ENCODE measurements at places on chromosomes 16 and 17.
A peak's percentile ranks its signal among the peaks of the same experiment; 100 is the strongest.

- peak; percentile 80 for DNase-seq
Observed at GRCh38 chr16:1610071-1610898, 1.6 kb downstream of the IFT140 start.

DNA sequence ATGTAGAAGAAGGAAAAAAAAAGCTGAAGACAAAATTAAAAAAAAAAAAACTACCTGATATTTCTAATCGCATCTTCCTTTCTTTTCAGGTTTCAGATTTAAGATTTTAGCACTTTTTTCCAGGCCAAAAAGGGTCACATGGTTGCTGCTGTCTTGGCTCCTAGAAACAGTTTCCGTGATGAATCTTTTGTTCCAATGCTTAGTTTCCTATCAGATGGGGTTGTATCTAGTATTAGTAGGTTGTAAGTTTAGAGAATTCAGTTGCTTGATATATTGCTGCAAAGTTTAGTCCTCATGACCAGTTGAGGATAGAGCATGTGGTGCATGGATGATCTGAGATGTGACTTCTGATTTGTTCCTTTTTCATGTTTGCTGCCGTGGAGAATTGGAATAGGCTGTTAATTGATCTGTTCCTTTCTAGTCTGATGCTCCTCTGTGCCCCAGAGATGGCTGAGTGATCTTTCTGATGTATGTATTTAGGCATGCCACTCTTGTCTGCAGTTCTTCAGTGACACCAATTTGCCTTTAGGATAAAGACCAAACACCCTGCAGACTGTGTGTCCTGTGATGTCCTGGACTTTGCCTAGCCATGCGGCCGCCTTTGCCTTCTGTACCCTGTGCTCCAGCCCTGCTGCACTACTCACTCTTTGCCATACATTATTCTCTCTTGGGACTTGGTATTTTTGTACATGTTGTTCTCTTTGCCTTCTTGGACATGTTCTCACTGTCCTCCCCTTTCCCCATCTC lies 94.0 kb downstream of the MRTFB start:
- DNase-seq: no peak

GRCh38 chr17:17082878-17083277 lies 40.6 kb downstream of the MPRIP start:
- DNase-seq: no peak

DNA sequence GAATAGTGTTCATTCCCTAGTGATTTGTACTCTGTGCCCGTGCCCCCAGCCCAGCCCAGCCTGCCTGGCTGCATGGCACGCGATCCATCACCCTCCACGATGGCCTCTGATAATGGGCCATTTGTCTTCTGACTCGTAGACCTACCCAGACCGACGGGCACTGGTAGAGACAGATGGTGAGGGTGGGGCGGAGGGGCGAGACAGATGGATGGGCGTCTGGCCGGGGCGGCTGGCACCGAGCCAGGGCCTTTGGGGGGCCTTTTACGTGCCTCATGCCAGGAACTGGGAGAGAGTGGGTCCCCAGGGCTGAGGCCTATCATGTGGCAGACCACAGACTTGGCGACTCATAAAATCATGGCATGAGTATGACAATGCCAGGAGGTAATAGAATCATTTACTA lies 25.4 kb downstream of the CRHR1 start:
- no peak for DNase-seq

DNA sequence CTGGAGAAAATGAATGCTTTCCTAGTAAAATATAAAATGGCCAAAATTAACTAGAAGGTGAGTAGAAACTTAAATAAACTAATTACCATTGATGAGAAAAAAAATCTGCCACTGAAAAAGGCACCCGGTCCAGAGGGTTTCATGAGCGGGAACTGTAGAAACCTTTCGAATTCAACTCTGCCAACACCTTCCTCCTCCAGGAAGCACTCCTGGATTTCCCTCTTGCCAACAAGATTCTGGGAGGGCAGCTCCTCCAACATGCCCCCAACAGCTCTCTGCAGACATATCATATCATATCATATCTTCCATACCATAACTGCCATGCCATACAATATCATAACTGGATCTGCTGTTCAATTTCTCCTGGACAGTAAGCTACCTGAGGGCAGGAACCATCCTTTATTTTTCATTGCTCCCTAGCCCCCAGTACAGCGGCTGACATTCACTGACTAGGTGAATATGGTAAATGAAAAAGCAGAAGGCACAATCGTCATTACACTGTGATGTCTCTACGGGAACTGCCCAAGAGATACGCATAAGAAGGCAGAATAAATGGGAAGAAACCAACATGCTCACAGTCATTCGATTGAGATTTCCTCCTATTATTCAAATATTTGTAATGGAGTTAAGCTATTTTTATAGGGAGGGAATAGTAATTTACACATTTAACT lies 9.2 kb downstream of the ARHGAP27 start:
- DNase-seq: no peak

GRCh38 chr17:42561897-42562387 lies at the start of gene COASY:
Gene COASY, plus strand, starts transcription at chr17:42562148. Its CDS starts 475 bp downstream, at chr17:42562623.
- DNase-seq: peak; percentile 61

GRCh38 chr17:5485270-5486205 lies at the start of gene DERL2:
Gene DERL2, minus strand, starts transcription at chr17:5486178. Its CDS starts 17 bp downstream, at chr17:5486161.
- DNase-seq: no peak

- no peak for DNase-seq
Observed at GRCh38 chr17:56290802-56291118, 137.5 kb downstream of the ANKFN1 start.

- no peak for DNase-seq
Observed at GRCh38 chr16:82660966-82661365, 34.2 kb downstream of the CDH13 start.

- DNase-seq: peak; percentile 15
Observed at GRCh38 chr16:28873543-28874201, 4.6 kb upstream of the ATP2A1 start.

- DNase-seq: no peak
Observed at GRCh38 chr16:79628988-79629387, 28.5 kb upstream of the MAF start.

DNA sequence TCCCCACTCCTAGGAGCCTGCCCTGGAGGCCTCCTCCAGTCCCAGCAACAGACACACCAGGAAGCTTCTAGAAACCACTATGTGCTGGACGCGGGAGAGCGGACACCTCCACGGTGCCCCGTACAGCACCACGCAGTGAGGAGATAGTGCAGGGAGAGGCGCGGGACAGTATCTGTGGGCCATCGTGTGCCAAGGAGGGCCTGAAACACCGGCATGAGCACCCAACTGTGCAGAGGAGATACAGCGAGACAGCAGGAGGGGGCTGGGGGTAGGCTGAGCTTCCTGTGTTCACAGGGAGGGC lies 57.7 kb downstream of the ZNF778 start:
- no peak for DNase-seq

- DNase-seq: no peak
Observed at GRCh38 chr17:39170109-39170508, 4.1 kb upstream of the ARL5C start.

DNA sequence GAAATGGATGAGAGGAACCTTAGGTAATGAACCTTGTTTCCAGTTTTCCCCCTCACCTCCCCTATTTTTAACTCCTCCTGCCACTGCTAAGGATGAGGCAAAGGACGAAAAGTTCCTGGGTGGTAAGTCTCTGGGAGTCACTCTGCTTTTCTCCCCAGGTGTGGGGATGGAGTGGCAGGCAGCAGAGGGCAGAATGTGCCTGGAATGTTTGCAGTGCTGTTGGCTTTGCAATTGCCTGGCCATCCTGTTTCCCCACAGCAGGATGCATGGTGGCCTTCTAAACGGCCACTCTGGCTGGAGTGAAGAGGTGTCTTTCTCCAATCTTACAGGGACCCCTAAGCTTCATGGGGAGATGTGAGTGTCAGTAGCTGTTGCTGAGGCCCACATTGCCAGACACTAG lies 432.5 kb upstream of the ZFHX3 start:
- DNase-seq: no peak

DNA sequence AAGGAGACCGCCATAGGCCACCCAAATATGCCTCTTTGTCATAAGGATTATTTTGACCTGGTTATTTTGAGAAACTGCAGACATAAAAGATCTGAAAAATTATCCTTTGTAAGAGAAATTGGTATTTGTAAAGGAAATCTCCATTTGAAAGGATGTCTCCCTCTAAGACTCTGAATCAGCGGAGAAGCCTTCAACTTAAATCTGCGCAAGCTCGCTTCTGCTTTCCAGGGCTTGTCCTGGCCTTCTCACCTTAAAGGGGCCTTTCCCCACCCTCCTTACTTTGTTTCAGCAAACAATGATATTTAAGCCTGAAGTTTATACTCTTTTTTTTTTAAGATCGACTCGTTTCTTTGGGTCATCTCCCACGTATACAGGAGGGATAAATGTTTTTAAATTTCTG lies 34.5 kb downstream of the HSBP1 start:
- DNase-seq: no peak
